ENCODE measurements at places on chromosomes 13 and 19. TPM values are rescaled to one million over a fixed set of nuclear protein-coding genes. Genes with fewer than 3 reads are reported as not detected.

GRCh38 chr19:50768277-50768676 lies 2.0 kb upstream of the GPR32 start:
- H3K27me3 ChIP-seq = no peaks in the 10 kb centered on the region
- no peak overlapping the region for H3K4me3 ChIP-seq
- no peaks in the 10 kb centered on the region for H3K36me3 ChIP-seq
- H3K4me1 ChIP-seq = no peaks in the 10 kb centered on the region
- no peak overlapping the region for H3K27ac ChIP-seq

GRCh38 chr19:4016903-4017638 lies 9.5 kb downstream of the PIAS4 start:
- no peak overlapping the region for H3K4me3 ChIP-seq
- H3K36me3 ChIP-seq = peaks cover 29% of the 10 kb centered on the region
- no peak for DNase-seq
- no peaks in the 10 kb centered on the region for H3K4me1 ChIP-seq

DNA sequence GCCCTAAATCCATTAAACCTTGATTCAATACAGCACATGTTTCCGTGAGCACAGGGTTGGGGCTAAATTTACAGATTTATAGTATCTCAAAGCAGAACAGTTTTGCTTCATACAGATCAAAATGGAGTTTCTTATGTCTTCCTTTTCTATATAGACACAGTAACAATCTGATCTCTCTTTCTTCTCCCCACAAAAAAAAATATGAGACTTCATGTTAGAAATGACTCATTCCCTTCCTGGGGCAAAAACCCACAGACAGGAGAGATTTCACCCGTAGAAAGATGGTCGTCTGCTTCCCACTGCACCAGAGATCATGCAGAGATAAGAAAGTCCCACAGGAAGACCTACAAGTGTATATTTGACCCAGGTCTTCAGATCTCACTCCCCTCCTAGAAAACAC lies 7.7 kb upstream of the ZNF611 start:
- H3K4me1 ChIP-seq = peaks cover 17% of the 10 kb centered on the region
- no peak overlapping the region for H3K27ac ChIP-seq
- DNase-seq = no peak
- no peak overlapping the region for H3K4me3 ChIP-seq
- H3K36me3 ChIP-seq = peaks cover 3% of the 10 kb centered on the region
- H3K27me3 ChIP-seq = no peaks in the 10 kb centered on the region

DNA sequence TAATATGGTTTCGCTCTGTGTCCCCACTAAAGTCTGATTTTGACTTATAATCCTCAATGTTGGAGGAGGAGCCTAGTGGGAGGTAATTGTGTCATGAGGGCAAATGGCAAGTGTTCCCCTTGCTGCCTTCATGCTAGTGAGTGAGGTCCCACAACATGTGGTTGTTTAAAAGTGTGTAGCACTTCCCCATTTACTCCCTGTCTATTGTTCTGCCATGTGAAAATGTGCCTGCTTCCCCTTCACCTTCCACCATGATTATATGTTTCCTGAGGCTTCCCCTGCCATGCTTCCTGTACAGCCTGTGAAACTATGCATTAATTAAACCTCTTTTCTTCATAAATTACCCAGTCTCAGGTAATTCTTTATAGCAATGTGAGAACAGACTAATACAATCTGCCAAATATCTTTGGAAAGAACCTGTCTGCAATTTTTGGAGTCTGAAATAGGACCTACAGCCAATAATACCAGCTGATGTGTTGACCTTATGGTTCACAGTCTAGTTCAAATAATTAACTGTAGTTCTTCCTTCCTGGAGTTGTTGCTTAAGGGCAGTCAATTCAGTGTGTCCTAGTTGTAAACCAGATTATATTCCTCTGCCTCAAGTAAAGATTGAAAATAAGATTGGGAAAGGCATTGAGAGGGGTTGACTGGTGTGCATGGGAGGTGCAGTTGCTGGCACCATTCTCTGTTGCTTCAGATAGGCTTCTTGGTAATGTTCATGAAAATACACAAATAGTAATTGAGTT lies 1442.9 kb downstream of the SLITRK1 start:
- H3K4me3 ChIP-seq = no peak overlapping the region
- H3K27me3 ChIP-seq = no peaks in the 10 kb centered on the region
- H3K36me3 ChIP-seq = no peaks in the 10 kb centered on the region
- H3K4me1 ChIP-seq = no peaks in the 10 kb centered on the region

GRCh38 chr13:104387510-104387909 lies 1321.3 kb upstream of the SLC10A2 start:
- H3K27ac ChIP-seq = no peak overlapping the region
- H3K4me1 ChIP-seq = no peaks in the 10 kb centered on the region
- H3K4me3 ChIP-seq = no peak overlapping the region
- DNase-seq = no peak
- no peaks in the 10 kb centered on the region for H3K27me3 ChIP-seq

The ZNF177 gene
- 0.46 TPM for total RNA-seq

The LGALS14 gene
- total RNA-seq = not detected

The NCCRP1 gene
- not detected for total RNA-seq

Data from activated T-helper 2 cell treated with anti-CD3 and anti-CD28 coated beads, Interferon-gamma antibody, Interleukin-2, Interleukin-4, amounts not matched to agents 10 μg/mL and 5 μg/mL and 100 μg/mL, durations not matched to agents 14 hours and 24 hours and 36 hours (primary cell).